ENCODE measurements at places on chromosomes 5 and 9.

DNA sequence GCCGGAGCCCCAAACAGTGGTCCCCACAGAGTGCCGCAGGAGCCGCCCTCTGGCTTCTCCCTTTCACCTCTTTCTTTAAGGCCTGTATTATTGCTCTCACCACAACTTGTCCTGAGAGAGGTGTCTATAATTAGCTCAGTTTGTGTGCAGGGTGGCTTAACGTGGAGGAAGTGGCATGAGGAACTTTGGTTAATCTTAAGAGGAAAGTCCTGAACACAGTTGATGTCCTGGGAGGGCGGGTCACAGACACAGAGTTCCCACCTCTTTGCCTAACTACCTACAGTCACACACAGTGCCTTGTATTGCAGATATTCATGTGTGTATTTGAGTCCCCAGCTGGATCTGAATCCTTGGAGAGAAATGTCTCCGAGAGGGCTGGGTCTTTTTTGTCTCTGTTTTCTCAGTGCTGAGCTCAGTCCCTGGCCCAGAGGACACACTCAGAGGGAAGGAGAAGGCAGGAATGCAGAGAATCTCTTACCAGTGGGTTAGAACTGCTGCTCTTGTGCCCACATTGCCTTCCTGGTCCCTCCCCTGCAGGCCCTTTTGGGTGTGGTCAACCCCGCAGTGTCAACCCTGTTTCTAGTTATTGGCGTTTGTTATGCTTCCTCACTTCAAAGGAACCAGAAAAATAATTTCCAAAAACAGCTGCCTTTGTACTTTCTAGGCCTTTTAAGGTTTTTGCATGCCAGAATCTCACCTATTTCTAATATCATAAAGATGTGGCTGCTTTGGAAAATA is 392.5 kb downstream of the KDM4C start:
- no peak for DNase-seq

- DNase-seq: no peak
Observed at GRCh38 chr9:95090871-95091577, 226.5 kb downstream of the FANCC start.

GRCh38 chr5:73826301-73827105 is 200.5 kb downstream of the ARHGEF28 start:
- no peak for DNase-seq

DNA sequence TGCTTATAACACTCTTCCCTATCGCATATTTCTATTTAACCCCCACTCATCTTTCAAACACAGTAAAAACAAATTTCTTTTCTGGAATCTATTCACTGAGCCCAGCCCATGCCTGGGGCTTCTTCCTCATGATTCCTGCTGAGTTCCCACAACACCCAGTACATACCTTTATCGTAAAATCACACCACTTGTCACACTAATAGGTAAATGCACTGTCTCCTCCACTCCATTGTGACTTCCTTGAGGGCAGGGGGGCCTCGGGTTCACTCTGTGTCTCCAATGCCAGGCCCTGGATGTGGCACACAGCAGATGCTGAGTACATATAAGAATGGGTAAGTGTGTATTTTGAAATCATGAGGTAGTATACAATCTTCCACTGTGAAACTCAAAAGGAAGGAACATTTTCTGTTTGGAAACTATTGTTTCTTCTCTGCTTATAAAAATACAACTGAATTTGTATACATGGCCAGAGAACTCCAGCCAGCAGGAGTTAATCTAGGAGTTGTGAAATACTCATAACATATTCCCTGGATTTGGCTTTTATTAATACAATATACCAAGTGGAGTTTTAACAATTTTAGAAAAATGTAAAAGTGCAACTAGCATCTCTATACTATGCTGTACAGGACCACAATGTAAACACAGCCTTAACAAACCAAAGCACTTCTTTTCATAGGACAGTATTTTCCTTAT is 7.2 kb downstream of the PLK2 start:
- DNase-seq: no peak

DNA sequence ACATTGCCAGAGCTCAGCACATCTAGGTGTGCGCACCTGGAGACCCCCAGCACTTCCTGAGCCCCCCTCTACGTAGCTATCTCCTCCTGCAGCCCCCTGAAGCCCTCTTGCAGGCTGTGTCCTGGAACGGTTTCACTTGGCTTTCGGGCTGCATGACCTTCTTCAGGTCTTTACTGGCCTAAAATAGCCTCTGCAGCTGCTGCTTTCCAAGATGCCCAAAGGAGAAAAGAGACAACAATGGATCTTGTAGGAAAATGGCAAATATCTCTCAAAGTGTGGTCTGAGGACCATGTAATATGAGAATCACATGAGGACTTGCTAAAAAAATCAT is 6.6 kb upstream of the ERMP1 start:
- DNase-seq: no peak

DNA sequence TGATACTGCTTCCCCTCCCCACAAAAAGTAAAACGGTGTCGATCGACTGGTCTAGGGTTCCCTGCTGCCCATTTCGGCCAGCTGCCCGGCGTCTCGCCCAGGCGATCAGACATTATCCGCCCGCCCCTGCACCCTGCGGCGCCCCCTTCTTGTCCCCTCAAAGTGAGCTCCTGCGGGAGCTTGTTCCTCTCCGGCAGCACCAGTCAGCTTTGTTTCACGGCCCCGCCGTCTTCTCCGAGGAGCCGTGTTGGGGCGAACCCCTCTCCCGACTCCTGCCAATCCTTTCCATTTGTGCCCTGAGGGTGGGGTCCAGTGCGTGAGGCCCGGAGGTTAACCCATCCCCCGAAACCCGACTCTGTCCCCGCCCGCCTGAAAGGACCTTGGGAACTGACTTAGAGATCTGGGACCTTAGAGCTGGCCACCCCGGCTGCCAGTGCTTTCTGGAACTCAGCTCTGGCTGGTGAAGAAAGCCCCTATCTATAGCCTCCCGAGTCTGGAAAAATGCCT is 518 bp downstream of the UBE2B start:
- no peak for DNase-seq

- no peak for DNase-seq
Observed at GRCh38 chr5:133962131-133962530, 6.3 kb downstream of the C5orf15 start.

DNA sequence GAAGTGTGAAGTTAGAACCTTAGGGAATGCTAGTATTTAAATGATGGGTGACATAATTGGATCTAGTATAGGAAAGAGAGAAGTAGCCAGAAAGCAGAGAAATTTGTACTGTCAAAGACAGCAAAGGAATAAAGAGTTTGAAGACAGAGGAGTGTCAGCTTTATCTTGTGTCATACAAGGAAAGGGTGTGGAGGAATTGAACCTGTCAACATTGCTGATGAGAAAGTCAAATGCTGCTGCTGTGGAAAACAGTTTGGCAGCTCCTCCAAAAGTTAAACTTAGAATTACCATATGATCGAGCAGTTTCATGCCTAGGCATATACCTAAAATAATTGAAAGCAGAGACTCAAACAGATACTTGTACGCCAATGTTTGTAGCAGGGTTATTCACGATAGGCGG is 63.7 kb downstream of the DENND4C start:
- no peak for DNase-seq

GRCh38 chr9:122125509-122126330 is 32.6 kb upstream of the TTLL11 start:
- no peak for DNase-seq

DNA sequence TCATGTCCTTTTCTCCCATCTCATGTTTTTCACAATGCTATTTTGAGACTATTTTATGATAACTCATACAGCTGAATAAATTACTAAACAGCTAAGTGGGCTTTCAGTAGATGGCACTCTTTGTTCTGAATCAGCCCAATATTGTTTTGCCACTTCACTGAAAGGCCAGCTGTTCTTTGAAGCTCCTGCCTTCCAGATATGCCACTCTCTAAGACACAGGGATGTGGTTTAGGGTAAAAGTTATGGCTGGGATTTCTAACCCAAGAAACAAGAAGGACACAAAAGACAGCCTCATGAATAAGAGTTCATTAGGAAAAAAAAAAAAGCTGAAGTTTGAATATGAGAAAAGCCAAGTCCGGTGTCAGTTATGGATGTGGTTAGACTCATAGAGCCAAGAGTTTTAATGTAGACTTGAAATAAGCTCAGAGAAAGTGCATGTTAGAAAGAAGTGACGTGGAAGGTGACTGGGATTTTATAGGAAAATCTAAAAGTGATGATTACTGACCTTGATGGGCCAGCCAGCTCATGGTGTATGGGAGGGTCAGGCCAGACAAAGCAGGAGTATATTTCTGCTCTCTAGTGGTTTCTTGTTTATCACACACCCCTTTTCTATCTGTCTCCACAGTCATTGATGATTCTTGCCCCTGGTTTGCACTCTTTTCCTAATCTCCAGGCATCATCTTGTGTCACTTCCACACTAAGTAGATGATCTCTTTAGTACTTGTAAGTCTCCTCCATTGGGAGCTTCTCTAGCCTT is 488.5 kb downstream of the NR2F1-AS1 start:
- DNase-seq: no peak

DNA sequence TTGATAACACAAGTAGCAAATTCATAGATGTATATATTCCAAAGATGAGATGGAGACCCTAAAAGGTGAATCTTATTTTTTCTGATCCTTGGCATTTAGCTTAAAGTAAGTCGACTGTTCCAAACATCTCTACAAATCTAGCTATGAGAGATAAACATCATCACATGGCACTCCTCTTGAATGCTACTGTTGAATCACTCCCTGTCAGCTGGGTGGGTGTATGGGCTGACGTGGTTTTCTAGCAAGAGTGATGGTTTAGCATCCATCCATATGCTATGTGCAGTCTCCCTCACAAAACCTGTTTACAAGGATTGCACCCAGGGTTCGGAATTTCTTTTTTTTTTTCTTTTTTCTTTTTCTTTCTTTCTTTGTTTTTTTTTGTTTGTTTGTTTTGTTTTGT is 13.8 kb downstream of the ACO1 start:
- no peak for DNase-seq

DNA sequence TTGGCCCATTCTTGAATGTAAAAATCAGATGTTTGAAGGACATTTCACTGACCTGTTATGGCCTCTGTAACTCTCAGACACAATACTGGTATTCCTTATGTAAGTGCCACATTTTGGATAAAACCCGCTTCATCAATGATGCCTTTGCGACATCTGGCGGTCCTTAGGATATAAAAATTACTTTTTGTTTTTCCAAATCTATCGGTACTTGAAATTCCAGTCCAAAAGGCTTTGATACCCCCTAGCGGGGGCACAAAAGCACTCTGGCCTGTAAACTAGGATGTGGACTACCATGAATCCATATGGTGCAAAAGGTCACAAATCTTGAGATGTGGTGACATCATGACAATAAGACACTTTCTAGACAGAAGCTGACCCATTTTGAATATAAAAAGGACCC is 291.8 kb downstream of the KIAA0825 start:
- no peak for DNase-seq

- DNase-seq: no peak
Observed at GRCh38 chr5:180116077-180116999, 44.8 kb upstream of the RNF130 start.

DNA sequence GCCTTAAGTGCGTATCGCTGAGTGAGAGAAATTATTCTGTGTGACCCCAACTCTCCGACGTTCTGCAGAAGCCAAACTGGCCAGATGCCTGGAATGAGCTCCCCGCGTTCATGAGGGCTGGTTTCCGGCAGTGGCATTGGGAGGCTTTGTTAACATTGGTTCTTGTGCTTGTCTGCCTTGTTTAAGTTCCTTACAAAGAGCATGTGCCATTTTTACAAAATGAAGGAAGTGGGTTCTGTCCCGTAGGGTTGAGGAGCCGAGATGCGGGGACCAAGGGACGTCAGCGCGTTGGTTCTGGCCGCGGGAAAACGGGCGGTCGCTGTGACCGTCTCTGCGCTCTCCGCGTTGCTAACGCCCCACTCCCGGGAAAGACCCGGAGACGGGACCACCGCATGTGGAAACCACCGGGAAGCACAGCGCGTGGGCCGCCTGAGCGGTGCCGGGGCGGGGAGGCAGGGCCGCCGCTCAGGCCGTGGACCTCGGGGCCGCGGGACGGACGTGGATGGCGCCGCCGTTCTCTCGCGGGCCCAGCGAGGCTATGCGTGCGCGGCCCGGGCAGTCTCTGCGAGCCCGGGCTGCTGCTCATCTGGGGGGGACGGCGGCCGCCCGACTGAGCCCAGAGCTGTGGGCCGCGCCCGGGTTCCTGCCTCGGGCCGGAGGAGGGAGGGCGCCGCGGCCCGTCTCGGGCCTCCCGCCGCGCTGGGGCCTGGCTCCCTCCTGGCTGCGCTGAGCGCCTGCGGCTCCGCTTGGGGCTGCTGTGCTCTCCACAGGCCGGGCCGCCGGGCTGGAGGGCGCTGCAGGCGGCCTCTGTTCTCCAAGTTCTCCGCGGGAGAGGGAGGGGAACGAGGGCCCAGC is 13.4 kb downstream of the RABL6 start:
- no peak for DNase-seq

DNA sequence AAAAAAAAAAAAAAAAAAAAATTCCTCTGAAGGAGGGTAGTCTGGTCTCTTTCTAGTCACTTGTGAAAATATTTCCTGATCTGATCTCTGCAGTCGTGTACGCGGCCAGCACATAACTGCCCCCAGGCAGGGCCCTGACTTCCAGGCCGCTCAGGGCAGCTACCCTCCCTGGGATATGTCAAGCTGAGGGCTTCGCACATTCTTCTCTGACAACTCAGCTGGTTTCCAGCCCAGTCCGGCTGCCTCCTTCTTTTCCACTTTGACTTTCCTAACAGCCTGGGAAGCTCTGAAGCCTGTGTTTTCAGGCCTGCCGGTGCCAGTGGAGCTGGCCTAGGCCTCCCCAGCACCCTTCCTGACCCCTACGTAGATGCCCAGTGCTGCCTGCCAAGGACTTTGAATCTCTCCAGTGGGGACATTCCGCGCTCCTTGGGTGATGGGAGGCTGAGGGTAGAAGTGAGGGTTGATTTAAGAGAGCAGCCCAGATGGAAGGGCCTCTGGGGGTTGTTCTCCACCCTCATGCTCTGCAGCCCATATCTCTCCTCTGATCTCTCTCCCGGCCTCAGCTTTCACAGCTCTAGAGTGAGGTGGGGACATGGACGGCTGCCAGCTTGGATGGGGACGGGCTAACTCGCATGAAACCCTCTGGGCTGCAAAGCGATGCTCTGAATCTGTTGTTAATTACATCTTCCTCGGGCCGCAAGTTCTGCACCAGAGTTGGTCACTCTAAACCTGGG is 20.7 kb downstream of the COL5A1 start:
- no peak for DNase-seq

GRCh38 chr9:108983885-108984284 is 29.4 kb downstream of the CTNNAL1 start:
- DNase-seq: no peak

DNA sequence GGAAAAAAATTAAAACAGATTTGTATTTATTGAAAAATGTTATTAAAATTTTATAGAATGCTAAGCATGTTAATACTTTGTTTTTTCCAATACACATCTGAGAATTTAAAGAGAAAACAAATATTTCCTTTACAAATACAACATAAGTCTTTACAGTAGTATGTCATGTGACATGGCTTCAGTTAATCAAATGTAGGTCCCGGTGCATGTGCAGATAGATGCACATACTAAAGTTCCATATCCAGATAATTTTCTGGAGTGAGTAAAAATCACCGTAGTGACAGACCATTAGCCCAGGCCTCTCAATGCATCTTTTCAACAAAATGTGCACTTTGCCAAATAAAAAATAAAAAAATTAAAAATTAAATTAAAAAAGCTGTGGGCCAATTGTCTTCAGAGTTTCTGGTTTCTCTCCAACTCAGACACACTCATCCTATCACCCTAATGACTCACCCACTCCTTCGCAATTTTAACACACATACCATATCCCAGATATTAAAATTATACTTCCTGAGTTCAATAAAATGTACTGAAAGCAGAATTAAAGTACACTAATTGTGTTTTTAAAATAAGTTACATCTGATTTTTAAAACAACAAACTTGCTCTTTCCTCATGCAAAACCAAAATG is 508.1 kb downstream of the NR2F1-AS1 start:
- DNase-seq: no peak
